ENCODE measurements at places on chromosomes 6 and 20.

DNA sequence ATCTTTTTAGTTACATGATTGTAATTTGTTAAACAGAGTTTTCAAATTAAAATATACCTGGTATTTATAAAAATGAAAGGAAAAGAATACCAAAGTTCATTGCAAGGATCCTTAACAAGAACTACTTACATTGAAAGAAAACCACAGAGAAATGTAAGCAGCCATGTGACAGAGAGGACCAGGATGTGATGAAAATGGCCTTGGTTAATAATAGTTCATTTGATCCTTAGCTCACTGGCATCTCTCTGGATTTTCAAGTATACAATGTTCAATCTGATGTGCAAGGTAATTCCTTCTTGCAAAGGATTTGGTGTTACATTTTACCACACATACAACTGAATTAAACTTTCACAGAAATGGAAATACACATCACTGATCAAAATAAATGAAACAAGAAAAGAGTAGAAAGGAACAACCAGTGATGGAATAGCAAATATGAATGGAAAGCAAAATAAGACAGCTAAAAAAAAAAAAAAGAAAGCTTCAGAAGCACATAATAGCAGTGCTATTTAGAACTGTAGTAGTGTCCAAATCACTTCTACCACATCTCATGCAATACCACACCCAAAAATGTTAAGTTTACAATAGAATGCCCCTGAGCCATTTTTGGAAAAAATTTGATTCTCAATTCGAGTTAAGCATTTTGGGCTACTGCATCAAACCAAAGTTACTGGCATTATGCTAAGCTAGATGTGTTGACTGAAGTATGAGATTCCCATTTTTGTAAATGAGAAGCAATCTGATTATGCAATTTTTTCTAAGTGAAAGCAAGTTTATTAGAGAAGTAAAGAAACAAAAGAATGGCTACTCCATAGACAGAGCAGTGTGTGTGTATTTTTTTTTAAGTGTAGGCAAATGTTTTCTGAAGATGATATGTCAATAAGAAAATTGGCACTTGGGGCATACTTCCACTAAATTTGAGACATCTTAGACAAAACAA lies 22.6 kb upstream of the HLA-A start:
- no peak for DNase-seq

DNA sequence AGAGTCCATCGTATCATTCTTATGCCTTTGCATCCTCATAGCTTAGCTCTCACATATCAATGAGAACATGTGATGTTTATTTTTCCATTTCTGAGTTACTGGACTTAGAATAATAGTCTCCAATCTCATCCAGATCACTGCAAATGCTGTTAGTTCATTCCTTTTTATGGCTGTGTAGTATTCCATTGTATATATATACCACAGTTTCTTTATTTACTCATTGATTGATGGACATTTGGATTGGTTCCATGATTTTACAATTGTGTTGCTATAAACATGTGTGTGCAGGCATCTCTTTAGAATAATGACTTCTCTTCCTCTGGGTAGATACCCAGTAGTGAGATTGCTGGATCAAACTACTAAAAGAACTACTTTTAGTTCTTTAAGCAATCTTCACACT lies 21.0 kb upstream of the TFB1M start:
- no peak for DNase-seq

GRCh38 chr6:145187491-145188206 lies 547.7 kb downstream of the EPM2A start:
- DNase-seq = no peak

- DNase-seq = no peak
Measured at GRCh38 chr6:36963451-36964290, 9.1 kb downstream of the PI16 start.

- peak; percentile 49 for DNase-seq
Measured at GRCh38 chr6:15299430-15300131, 53.7 kb downstream of the JARID2 start.

- peak; percentile 40 for DNase-seq
Measured at GRCh38 chr6:28606424-28607391, 81.0 kb downstream of the GPX5 start.

DNA sequence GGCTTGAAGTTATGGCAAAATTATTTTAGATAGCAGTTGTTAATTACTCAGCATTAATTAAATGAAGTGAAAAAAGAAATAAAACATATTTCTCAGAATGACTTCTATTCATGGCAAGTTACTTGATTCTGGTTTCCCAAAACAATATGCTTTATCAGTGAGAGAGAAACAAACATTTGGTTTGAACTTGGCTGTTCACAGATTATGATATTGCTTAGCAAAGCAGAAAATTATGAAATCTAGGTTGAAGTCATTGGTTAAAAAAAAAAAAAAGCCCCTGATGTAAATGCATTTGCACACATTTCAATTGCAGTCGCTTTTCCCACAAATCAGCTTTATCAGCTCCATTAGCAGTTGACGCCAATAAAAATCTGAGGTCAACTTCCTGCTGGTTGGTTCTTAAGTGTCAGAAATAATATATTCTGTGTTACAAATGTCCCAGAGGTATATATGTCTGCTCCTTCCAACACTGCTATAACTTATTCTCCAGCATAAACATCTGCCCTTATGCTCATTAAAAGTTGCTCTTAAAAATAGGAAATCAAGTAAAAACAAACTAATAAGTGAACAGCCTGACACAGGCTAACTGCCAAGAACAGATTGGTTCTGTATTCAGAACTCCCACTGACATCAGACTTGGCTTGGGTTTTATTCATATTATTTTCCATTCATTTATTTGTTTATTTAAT lies 275.4 kb downstream of the PHF3 start:
- DNase-seq = no peak

GRCh38 chr6:11264100-11264499 lies 31.6 kb upstream of the NEDD9 start:
- no peak for DNase-seq

GRCh38 chr6:35043381-35044130 lies 97.6 kb downstream of the TCP11 start:
- DNase-seq = no peak

DNA sequence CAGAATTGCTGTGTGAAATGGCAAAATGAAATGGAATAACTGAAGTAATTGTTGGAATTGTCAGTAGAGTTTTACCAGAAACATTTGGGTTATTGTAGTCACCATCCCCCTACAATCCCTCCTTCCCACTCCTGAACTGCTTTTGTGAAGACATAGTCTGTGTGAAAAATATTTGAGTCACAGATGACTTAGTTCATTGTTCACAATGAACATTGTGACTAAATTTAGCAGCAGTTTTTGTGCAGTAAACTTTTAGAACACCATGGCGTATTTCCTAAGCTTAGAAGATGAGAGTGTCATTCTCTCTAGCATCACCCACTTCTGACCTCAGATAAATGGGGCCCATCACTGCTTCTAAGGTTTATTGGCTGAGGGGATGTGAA lies 11.0 kb downstream of the OTOR start:
- DNase-seq = no peak

GRCh38 chr20:2002365-2002764 lies 8.5 kb upstream of the PDYN start:
- DNase-seq = no peak

GRCh38 chr20:32482143-32482441 lies 103.0 kb downstream of the NOL4L start:
- DNase-seq = no peak

GRCh38 chr20:10651227-10651990 lies 22.4 kb downstream of the JAG1 start:
- no peak for DNase-seq

- DNase-seq = no peak
Measured at GRCh38 chr6:158073776-158074175, 92.1 kb downstream of the SYNJ2 start.

DNA sequence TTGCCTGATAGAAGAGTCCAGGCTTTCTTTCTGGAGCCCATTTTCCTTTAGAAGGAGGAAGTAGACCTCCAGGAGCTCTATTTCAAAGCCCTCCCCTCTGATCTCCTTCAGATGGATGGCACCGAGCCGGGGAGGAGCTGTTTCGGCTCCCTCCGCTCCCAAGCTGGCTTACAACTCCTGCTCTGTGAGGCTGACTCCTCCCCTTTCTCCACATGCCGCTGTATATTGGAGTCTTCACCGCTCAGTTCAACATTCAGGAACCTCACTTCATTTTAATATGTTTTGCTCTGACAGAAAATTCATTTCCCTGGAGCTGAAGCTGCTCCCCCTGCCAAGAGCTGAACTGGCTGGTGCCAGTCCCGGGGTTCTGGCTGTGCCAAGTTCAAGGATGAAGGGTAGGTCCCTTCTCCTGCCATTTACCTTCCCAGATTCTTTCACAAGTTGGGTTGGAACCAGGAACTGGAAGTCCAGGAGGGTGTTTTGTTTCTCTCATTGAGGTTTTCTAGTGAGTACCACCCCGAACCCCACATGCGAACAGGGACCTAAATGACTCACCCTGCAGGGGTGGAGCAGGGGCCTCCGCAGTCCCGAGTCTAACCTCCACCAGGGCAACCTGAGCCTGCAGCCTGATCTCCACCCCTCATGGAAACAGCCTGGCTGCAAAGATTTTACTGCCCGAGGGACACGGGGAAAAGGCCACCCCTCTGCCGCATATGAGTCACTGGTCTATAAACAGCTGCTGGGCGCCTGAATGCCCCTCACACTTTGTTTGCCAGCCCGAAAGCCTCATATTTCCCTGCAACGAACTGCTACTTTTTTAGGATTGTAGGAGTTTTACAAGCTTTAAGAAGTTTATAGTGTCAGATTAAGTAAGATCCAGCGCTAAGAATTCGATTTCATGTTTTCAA lies 68.6 kb upstream of the FOXA2 start:
- DNase-seq = no peak

GRCh38 chr6:23478312-23478711 lies 647.7 kb upstream of the NRSN1 start:
- DNase-seq = no peak

- DNase-seq = no peak
Measured at GRCh38 chr6:156167016-156167624, 610.1 kb upstream of the ARID1B start.

- no peak for DNase-seq
Measured at GRCh38 chr6:15752820-15753219, 90.0 kb upstream of the DTNBP1 start.

GRCh38 chr20:18056174-18057100 lies 1.3 kb downstream of the OVOL2 start:
- DNase-seq = peak; percentile 18
